ENCODE measurements at places on chromosomes 3 and 15. TPM values are rescaled to one million over a fixed set of nuclear protein-coding genes. Genes with fewer than 3 reads are reported as not detected.

DNA sequence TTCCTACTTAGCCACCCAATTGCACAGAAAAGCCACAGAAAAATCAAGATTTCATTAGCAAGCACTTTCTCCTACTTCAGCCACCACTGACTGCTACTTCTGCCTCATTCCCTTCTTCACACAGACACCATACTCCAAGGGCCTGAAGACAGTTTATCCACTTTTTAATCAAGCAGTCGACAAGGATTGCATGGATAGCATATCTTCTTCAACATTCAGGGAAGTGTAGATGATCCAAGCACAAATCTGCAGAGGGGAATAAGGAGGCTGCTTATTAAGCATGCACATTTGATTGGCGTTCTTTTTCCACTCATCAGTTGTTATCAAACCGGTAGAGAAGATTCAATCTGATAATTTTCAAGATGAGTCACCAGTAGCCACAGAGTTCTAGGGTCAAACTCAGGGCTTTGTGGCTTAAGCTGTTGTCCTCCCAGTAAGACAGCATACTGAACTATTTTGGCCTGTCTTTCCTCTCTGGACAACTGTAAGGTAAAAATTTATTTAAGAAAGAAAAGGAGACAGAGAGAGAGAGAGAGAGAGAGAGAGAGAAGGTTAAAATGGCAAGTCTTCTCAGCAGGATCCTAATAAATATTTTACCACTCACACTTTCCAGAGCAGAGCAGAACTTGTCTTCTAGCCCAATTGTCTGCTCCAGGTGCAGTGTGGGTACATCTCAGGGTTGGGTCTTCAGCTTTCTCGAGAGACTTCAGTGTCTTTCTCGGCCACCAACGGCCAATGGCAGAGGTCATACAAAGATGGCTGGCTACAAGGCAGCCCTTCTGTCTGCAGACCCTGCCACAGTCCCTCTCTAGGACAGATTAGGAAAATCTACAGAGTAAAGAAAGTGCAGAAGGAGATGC, 80.6 kb upstream of the BHLHE40 start:
- no peak for DNase-seq

DNA sequence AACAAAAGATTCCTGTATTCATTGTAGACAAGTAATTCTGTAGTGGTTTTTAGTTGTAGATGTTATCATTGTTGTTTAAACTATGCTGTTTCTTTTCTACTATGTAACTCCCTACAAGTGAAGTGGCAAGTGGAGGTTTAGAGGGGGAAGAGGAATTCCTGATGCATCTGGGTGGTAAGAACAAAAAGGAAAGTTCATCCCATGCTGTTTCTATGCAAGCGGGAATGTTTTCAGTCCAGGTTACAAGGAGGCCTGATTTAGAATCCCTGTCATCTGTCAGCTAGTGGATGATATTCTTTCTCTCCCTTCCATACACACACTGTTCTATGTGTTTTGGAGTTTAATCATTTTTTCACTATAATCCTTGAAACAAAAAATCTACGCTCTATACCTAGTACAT, 67.4 kb downstream of the IMPG2 start:
- DNase-seq = no peak

DNA sequence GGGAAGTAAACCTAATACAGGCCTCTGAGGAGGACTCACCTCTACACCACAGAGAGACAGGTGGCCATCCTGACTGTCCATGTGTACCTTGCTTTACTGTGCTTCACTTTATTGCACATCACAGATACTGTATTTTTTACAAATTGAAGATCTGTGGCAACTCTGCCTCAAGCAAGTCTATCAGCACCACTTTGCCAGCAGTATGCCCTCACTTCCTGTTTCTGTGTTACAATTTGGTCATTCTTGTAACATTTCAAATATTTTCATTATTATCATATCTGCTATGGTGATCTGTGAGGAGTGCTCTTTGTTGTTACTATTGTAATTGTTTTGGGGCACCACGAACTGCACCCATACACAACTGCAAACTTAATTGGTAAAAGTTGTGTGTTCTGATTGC, 78.0 kb downstream of the BBX start:
- DNase-seq = no peak

GRCh38 chr3:39295184-39295775, 15.4 kb upstream of the CX3CR1 start:
- no peak for DNase-seq

DNA sequence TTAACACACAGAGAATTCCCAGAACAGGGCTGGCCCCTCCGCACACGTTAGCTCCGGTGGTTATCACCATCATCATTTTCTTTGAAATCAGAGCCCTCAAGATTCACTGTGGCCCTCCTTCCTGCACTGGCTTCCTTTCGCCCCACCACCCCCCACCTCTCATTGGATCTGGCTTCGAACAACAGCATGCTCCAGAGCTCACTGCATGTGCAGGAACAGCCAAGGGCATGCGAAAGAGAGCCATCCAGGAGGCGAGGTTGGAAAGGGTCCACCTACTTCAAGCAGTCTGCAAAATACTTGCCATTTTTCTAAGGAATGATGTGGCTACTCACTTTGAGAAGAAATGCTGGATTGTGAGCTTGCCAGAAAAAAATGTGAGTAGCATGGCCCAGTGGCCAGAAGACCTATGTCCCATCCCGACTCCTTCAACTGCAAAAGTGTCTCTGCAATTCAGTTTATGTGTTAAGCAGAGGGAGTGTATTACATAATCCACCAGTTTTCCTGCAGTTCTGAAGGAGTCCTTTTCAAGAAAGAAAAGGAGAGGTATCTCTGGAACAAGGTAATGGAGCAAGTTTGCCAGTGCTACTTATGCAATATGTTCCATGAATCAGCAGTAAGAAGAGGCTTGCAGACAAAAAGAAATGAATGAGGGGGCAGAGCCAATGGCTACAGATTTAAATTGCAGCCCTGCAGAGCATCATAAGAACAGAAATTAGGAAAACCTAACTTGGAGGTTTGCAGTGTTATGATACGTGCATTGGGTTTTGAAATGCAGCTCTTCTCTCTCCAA, 92.8 kb downstream of the OCA2 start:
- DNase-seq = no peak

GRCh38 chr3:36149447-36149865, 230.8 kb upstream of the STAC start:
- no peak for DNase-seq

DNA sequence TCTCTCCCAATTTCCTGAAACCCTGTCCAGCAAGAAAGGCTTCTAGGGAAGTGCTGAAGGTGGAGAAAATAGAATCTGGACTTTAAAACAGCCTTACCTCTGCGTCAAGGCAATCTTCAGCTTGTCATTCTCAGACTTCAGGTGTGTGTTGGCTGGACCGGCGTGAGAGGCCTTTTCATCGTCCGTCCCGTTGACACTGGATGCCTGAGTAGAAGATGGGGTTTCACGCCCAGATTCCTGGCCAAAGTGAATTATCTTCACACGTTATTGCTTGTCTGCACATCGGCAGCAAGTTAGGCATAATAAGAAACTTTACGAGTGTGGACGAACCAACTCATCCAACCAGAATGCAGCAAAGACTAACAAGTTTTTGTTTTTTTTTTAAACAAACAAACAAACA, 49.5 kb downstream of the WHAMM start:
- no peak for DNase-seq

DNA sequence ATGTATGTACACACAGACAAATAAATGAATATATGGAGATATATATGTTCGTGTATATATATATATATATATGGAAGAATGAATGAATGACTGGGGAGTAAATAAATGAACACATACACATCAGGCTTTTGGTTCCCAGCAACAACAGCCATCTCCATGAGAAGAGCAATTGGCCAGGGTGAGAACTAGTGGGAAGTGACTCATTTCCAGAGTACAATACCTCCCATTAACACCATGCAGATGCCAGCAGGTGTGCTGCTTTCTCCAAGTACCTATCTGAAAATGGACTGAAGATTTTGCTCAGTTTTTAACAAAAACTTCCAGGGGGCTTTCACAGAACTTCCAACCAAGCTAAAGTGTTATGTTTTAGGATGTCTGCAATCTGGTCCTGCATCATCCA, 179.8 kb upstream of the SLC2A2 start:
- DNase-seq = no peak

GRCh38 chr3:23461069-23461468, 257.9 kb downstream of the UBE2E2 start:
- DNase-seq = no peak

GRCh38 chr3:126538316-126538715, 14.4 kb downstream of the CHST13 start:
- no peak for DNase-seq

- DNase-seq = peak; percentile 69
Measured at GRCh38 chr3:122514123-122515019, at the start of gene KPNA1. KPNA1 (minus strand) TSS chr3:122514939; CDS start chr3:122496565, 18,374 bp downstream.

GRCh38 chr3:9917820-9918219, 922 bp downstream of the IL17RC start:
- DNase-seq = no peak

DNA sequence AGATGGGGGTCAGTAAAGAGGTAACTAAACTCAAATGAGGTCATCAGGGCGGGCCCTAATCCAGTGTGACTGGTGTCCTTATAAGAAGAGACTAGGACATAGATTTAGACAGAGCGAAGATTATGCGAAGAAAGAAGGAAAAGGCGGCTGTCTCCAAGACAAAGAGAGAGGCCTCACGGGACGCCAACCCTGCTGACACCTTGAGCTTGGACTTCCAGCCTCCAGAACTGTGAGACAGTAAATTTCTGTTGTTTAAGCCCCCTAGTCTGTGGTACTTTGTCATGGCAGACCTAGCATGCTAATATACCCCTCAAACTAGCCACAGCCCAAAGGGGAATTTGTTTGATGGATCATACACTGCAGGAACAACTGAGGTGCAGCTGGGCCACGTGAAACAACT, 183.0 kb downstream of the ABHD5 start:
- DNase-seq = no peak

- no peak for DNase-seq
Measured at GRCh38 chr15:38195191-38195901, 57.3 kb upstream of the SPRED1 start.

DNA sequence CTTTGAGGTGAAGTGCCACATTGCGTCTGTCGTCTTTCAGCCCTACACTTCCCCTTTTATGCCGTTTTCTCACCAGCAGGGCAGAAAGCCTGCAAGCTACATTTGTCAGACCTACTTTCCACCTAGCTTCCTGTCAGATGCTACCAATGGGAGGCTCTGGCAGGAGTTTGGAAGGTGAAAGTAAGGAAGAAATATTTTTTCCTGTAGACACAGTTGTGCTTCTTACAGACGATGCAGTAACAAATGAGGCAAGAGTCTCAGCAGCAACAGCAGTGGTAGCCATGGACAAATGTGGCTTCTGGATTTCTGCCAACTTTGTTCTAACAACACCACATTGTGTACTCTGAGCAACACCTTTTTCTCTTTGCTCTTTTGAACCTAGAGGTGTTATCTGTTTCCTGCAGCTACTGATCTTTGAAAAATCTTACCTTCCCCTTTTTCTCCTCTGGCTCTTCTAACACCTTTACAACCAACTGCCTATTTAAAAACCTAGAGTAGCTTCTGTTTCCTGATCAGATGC, 70.6 kb upstream of the STT3B start:
- DNase-seq = no peak

DNA sequence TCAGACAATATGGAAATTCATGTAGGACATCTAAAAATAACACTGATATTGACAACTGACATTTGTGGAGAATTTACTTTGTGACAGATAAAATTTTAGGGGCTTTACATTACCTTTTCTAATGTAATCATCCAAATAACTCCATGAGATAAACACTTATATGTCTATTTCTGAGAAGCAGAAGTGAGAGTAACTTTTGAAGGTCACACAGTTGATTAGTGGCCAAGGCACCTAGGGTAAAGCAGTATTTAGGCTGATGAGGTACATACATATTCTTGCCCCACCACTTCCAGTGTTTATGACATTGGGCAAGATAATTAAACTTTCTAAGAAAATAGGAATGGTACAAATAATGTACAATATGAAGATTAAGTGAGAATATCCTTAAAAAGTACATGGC, 248.4 kb downstream of the CPNE4 start:
- no peak for DNase-seq

DNA sequence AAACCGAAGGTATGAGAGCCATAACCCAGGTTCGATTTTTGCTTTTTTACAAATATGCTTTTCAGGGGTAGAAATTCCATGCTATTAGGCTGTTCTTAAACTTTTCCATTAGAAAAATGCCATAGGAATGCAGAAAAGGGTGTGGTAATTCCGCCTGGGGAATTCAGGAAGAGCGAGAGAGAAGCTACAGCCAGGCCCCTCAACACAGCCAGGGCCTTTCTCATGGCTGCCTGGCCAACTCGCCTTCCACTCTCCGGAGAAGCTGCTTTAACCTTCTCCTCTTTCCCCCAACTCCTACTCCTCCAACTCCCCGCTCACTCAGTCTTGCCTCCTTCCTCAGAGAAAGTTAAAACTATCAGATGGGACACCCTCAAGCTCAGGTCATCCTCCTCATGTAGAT, 9.1 kb upstream of the TICRR start:
- no peak for DNase-seq

DNA sequence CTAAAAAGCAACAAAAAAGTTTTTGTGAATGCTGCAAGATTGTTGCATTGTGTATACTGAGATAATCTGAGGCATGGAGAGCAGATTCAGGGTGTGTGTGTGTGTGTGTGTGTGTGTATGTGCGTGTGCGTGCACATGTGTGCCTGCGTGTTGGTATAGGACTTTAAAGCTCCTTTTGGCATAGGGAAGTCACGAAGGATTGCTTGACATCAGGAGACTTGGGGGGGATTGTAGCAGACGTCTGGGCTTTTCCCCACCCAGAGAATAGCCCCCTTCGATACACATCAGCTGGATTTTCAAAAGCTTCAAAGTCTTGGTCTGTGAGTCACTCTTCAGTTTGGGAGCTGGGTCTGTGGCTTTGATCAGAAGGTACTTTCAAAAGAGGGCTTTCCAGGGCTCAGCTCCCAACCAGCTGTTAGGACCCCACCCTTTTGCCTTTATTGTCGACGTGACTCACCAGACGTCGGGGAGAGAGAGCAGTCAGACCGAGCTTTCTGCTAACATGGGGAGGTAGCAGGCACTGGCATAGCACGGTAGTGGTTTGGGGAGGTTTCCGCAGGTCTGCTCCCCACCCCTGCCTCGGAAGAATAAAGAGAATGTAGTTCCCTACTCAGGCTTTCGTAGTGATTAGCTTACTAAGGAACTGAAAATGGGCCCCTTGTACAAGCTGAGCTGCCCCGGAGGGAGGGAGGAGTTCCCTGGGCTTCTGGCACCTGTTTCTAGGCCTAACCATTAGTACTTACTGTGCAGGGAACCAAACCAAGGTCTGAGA, 4.7 kb downstream of the BHLHE40 start:
- no peak for DNase-seq

DNA sequence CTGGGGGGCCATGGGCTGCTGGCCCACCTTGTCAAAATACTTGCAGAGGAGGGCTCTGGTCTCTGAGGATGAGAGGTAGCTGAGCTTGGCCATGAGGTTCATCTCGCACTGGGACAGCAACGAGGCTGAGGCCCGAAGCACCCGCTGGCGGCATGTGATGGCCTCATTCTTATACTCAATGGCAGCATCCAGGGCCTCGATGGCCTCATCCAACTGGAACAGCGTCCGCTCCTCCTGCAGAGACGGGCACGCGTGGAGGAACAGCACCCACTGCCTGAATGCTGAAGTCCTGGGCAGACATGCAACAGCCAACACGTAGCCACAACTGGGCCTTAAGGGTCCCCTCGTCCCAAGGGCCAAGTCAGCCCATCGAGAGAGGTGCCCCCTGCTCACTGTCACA, 25.0 kb downstream of the KIF7 start:
- DNase-seq = no peak

Gene MYH15
- 1.2 TPM for total RNA-seq

Gene PRR20G
- not detected for total RNA-seq

Gene GHSR
- total RNA-seq = not detected

Gene SPTSSB
- total RNA-seq = 3.7 TPM

Gene SAMMSON
- not detected for total RNA-seq

Gene HRH1
- total RNA-seq = 4.6 TPM

Gene MME
- 1.6 TPM for total RNA-seq

Gene GRM7
- total RNA-seq = not detected

Data from Panc1 (cell line).